Kidney tubule cell (primary cell): ENCODE measurements at places on chromosomes 3 and 15.

- DNase-seq: peak; percentile 54
These were observed 67.5 kb upstream of the AKAP13 start for GRCh38 chr15:85312929-85313331.

GRCh38 chr15:33737687-33738601 is 230.4 kb upstream of the CHRM5 start:
- DNase-seq: peak; percentile 55

GRCh38 chr3:41960826-41961750 is 815 bp downstream of the ULK4 start:
- DNase-seq: peak; percentile 75

DNA sequence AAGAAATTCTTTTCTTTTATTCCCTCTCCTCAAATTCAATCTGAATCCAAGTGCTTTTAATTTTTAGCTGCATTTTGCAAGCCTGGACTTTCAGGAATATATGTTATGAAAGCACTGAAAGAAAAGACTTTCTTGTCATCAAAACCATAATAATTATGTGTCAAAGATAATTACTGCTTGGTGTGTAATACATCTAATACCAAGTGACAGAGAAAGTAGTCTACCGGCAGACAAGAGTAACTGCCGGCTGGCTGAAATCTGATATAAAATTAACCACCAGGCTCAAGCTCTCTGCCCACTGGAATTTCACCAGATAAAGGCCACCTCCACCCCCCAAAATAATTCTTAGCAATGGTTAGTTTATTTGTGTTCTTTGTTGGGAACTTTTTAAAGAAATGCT is 220.9 kb upstream of the CDIN1 start:
- DNase-seq: no peak

GRCh38 chr3:30282154-30282696 is 324.2 kb upstream of the TGFBR2 start:
- DNase-seq: peak; percentile 93
